ENCODE measurements at places on chromosomes 2 and 18. TPM values are rescaled to one million over a fixed set of nuclear protein-coding genes. Genes with fewer than 3 reads are reported as not detected.

DNA sequence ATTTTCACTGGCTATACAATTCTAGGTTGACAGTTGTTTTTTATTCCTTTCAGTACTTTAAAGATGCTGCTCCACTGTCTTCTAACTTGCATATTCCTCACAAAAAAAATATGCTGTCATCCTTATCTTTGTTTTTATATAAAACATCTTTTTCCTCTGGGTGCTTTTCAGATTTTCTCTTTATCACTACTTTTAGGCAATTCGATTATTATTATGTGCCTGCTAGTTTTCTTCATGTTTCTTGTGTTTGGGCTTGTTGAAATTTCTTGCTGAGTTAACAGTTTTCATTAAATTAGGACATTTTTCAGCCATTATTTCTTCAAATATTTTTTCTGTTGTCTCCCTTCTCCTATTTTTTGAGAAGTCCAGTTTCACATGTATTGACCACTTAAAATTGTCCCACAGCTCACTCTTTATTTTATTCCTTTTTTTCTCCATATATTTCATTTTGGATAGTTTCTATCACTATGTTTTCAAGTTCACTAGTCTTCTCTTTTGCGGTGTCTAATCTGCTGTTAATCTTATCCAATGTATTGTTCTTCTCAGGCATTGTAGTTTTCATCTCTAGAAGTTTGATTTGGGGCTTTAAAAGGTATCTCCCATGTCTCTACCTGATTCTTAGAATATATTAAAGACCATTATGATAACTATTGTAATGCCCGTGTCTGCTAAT, 205.1 kb upstream of the SIX3 start:
- DNase-seq: no peak

DNA sequence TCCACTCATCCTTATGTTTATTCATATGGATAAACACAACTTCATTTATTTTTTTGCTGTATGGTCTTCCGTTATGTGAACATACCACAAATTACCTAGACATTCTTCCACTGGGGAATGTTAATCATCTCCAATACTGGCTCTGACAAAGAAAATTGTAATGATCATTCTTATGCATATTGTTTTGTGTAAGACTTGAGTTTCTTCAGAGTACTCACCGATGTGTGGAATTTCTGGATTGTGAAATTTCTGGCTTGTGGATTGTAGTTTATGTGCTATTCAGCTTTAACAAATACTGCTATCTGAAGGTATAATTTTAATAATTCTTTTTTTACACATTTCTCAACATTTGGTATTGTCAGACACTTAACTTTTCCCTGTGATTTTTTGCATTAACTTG, 212.2 kb upstream of the THUMPD2 start:
- no peak for DNase-seq

TCF7L1 gene
- 2.6 TPM for total RNA-seq

DNA sequence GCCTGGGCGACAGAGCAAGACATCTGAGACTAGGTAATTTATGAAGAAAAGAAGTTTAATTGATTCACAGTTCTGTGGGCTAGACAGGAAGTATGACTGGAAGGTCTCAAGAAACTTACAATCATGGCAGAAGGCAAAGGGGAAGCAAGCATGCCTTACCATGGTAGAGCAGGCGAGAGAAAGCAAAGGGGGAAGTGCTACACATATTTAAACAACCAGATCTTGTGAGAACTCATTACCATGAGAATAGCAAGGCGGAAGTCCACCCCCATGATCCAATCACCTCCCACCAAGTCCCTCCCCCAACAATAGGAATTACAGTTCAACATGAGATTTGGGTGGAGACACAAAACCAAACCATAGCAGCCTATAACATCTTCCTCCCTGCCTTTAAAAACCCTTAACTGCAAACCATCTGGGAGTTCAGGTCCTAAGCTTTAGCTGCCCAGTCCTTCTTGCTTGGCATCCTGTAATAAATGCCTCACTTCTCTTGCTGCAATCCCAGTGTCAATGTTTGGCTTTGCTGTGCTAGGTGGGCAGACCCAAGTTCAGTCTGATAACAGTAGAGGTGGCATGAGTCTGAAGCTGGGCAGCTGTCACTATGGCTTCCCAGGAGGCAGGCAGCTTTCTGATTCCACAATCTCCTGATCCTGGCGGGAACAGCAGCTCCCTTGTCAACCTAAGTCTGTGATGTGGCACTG, 11.2 kb upstream of the SP5 start:
- DNase-seq: no peak

DNA sequence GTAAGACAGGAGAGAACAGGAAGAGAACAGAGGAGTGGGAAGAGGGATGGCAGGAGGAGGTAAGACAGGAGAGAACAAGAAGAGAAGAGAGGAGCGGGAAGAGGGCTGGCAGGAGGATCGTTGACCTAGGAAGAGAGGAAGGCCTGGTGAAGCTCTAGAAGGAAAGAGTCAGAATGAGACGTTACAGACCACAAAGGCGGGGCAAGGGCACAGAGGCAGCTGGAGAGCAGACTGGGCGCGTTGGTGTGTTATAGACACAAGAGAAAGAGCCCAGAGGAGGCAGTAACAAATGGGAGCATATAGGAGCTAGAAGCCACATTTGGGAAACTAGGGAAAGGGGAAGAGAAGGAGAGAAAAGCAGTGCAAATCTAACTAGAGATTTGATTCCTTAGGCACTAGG, 26.6 kb downstream of the PTRHD1 start:
- DNase-seq: no peak

- no peak for DNase-seq
These were observed 35.1 kb downstream of the GULP1 start for GRCh38 chr2:188326669-188327301.

FSHR gene
- not detected for total RNA-seq

- no peak for DNase-seq
These were observed 192.3 kb downstream of the CLIP4 start for GRCh38 chr2:29307519-29307918.

- no peak for DNase-seq
These were observed 10.9 kb upstream of the CDH20 start for GRCh38 chr18:61322265-61322873.

GRCh38 chr2:165456027-165456426, 13.5 kb upstream of the CSRNP3 start:
- no peak for DNase-seq
